CD4-positive, alpha-beta T cell (primary cell): ENCODE measurements at places on chromosomes 6 and 20. TPM values are rescaled to one million over a fixed set of nuclear protein-coding genes. Genes with fewer than 3 reads are reported as not detected.
A peak's percentile ranks its signal among the peaks of the same experiment; 100 is the strongest.

- no peak for DNase-seq
- no peaks in the 10 kb centered on the region for H3K4me1 ChIP-seq
- H3K4me3 ChIP-seq, result no peak overlapping the region
- no peak overlapping the region for H3K27ac ChIP-seq
These were observed 32.1 kb upstream of the IYD start for GRCh38 chr6:150336708-150337107.

DNA sequence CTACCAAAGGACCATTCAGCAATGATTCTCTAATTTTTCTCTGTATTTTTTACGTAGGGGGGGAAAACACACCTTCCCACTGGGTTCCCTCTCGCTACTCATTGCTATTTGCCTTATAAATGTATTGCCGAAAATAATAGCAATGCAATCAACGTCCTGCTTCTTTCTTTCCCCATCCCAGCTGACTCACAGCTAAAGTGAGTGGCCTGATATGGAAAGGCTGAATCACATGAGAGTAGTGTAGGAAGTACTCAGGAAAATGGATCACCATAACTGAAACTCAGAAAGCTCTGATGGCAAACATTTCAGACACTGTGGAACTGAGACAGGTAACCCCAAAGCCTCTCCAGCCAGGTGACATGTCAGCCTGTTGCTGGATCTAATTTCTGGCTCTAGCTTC lies 49.3 kb upstream of the SRPK1 start:
- no peak overlapping the region for H3K4me3 ChIP-seq
- no peaks in the 10 kb centered on the region for H3K36me3 ChIP-seq
- H3K4me1 ChIP-seq, result no peaks in the 10 kb centered on the region
- no peak for DNase-seq
- H3K27me3 ChIP-seq, result no peaks in the 10 kb centered on the region

DNA sequence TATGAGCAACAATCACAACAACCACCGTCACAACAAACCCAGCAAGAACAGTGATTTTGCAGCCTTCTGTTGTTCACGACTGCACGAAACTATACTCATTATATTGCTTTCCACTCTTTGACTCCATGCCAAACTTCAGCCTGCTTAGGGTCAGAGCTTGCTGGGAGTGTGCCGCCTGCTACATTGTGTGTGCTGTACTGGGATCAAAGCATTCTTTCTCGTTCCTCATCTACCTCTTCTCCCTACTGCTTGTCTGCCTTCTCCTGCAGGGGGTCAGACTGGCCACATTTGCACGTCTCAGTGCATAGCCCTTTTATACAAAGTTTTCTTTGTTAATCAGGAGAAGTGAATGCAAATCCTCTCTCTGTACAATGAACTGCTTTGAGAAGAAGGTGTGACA lies 401.6 kb upstream of the CITED2 start:
- H3K4me3 ChIP-seq, result no peak overlapping the region
- DNase-seq, result no peak
- H3K36me3 ChIP-seq, result no peaks in the 10 kb centered on the region
- no peaks in the 10 kb centered on the region for H3K27me3 ChIP-seq
- H3K27ac ChIP-seq, result no peak overlapping the region
- no peaks in the 10 kb centered on the region for H3K4me1 ChIP-seq

GRCh38 chr6:157274471-157275226 lies 48.7 kb downstream of the TMEM242 start:
- H3K4me3 ChIP-seq, result peak overlapping the region; percentile 74
- peak overlapping the region; percentile 79 for H3K27ac ChIP-seq
- no peaks in the 10 kb centered on the region for H3K27me3 ChIP-seq
- peak; percentile 69 for DNase-seq

GRCh38 chr6:13412639-13413465 lies 74.5 kb downstream of the GFOD1 start:
- H3K4me1 ChIP-seq, result peaks cover 3% of the 10 kb centered on the region
- no peaks in the 10 kb centered on the region for H3K36me3 ChIP-seq
- H3K4me3 ChIP-seq, result no peak overlapping the region
- H3K27ac ChIP-seq, result no peak overlapping the region
- DNase-seq, result no peak

DNA sequence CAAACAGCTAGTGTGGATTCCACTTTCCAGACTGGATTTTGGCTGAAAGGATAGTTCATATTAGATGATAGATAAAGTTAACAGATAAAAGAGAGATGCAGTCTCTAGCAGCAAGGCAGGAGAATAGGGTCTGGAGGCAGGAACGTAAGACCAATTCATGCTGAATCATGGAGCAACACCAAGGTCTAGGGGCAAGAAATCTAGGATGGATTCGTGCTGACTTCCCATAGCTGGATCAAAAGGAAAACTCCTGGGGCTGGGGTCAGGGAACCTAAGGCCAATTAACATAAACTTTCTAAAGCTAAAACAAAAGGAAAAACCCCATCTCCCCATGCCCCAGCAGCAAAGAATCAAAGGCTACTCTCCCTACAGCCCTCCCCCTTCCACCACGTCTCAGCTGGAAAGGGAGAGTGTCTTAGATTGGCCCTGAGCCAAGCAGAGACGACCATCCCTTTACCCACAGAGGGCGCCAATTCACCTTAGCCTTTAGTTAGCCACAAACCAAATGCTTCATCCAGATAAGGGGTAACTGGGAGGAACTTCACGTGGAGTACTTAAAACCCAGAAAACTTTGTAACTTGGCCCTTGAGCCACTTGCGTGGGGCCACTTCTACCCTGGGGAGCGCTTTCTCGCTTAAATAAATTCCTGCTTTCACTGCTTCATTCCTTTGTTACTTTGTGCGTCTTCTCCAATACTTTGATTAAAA lies 7.6 kb downstream of the TREM1 start:
- peaks cover 6% of the 10 kb centered on the region for H3K4me1 ChIP-seq
- H3K27me3 ChIP-seq, result no peaks in the 10 kb centered on the region
- H3K36me3 ChIP-seq, result no peaks in the 10 kb centered on the region
- peak; percentile 51 for DNase-seq
- H3K27ac ChIP-seq, result no peak overlapping the region
- H3K4me3 ChIP-seq, result no peak overlapping the region

Gene OPN5
- not detected for total RNA-seq

Gene LTA
- 15.4 TPM for total RNA-seq

Gene VWA7
- total RNA-seq, result 1.7 TPM
